ENCODE measurements at places on chromosomes 5 and 9.

DNA sequence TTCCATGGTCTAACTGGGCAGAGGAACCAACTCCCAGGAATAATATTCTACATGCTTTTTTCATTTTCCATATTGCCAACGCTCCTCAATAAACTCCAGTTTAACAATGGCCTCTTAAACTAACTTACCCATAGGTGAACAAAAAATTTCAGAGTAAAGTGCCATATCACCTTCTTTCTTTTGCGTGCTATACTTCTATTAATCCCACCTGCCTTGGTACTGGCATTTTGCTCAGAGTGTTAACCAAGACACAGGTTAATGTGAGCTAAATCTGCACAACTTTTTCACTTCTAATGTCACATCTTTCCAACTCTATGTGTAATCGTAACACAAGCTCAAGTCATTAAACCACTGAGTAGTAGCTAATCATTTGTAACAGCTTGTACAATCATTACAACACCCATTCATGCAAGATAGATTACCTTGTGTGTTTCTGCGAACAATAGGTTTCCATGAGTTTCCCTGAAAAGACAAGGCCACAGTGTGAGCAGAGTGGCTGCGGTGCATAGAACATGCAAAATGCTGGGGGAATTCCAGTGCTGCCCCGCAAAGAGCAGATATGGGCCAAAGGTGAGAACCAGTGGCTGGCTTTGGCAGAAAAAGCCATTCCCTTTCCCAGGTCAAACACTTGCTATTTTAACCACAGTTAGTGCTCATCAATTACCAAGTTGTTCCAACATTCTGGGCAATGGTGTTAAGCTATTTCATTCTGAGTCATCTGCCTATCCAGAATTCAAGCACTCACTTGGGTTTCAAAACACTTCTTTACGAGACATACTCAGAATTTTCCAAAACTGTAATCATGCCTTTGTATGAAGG lies 42.8 kb downstream of the TIMD4 start:
- no peak for DNase-seq

DNA sequence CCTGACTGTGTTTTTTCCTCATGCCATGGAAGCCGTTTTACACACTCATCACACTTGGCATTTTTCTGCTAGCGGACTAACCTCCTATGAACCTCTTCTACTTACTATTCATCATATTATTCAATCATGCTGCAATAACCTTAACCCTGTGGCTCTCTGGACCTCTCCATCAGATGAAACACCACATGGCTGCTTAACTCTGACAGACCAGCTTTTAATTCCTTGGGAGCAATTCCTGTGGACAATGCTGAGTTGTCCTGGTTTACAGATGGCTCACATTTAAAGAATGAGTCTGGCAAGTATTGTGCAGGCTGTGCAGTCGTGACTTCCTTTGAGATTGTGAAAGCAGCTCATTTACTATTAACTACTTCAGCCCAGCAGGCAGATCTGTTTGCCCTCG lies 9.0 kb downstream of the OR1J1 start:
- no peak for DNase-seq

GRCh38 chr9:129240581-129241211 lies 62.6 kb upstream of the IER5L start:
- DNase-seq = no peak

DNA sequence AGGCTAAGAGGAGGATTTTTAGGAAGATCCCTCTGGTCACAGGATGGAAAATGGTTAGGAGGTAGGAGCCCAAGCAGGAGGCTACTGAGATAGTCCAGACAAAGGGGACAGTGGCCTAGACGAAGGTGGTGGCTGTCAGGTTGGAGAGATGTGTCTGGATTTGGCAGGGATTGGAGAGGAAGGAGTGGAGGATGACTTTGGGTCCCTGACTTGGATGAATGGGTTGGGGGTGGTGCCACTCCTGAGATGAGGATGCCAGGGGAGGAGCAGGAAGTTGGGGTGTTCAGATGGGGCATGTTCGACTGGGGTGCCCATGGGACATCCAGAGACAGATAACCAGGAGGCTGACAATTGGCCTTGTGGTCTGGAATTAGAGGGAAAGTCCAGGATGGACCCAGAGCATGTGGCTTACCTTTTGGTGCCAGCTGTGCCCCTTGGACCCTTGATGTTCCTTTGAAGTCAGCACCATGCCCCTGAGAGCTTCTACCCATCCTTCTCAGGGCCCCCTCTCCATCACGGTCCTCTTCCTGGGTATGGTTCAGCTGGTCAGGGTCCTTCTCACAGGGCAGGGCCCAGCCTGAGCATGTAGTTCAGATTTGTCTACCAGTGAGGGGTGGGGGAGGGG lies 15.1 kb upstream of the IGFBPL1 start:
- no peak for DNase-seq

GRCh38 chr9:27261517-27262211 lies 35.3 kb downstream of the EQTN start:
- no peak for DNase-seq
